ENCODE measurements at places on chromosomes 12 and 14.

DNA sequence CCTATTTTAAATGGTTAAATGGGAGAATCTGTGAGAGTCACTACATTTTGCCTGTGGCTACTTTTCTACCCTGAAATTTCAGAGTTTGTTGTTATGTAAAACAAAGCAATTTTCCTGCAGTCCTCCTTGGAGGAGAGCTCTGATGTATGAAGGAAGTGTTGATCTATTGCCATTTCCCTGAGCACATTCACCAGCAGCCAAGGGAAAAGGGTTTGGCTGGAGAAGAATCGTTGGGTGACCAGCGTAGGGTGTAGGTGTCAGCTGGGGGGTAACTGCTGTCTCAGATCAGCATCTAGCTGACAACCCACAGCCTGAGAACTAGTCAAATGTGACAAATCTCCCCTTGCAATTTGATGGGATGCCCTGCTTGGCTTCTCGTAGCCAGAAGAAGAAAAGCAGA, 230.5 kb downstream of the PDZRN4 start:
- no peak for DNase-seq

DNA sequence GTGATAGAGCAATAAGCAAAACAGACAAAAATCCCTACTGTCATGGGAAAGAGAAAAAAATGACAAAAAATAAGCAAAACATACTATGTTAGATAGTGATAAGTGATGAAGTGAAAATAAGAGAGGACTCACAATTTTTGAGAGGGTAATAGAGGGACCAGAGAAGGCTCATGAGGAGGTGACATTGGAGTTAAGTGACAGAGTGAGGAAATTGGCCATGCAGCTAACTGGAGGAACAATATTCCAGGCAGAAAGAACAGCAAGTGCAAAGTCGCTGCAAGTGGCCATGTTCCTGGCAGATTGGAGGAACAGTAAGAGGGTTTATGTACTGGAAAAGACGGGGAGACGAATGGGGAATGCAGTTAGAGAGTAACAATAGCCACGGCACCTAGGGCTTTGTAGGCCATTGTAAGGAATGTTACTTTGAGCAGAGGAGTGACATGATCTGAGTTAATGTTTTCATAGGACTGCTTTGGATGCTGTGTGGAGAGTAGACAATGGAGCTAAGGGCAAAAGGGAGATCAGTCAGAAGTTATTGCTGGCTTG, 1.4 kb upstream of the SAV1 start:
- DNase-seq = no peak

GRCh38 chr14:101478796-101479410, 82.4 kb upstream of the DIO3 start:
- peak; percentile 81 for DNase-seq

DNA sequence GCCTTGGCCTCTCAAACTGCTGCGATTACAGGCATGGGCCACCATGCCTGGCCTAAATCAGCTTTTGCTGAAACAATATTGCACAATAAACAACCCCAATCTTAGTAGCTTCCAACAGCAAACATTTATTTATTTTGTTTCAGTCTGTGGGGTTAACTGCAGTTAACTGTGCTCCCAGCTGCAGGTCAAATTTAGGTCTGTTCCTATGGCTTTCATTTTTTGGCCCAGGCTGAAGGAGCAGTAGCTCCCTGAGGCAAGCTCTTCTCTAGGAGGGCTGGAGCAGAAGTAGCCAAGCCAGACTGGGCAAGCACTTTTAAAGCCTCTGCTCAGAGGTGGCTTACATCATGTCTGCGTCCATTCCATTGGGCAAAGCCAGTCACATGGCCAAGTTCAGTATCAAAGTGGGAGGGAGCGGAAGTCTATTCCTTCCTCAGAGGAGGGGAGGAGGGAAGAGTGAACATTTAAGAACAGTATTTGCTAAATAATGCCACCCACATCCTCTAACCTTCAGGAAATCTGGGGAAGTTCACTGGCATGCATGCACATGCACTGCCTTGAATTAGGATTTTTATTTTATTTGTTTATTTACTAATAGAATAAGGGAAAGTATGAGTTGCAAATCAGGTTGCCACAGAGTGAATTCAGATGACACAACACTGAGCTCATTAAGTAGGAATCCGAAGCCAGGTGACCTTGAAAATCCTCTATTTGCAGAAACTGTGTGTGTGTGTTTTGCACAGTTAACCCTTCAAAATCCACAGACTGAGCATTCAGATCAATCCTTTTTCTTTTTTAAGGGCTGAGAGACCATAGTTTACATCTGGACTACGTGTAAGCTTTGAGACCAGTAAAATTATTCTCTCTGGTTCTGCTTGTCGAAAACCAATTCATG, 122.0 kb upstream of the SEL1L start:
- DNase-seq = no peak

GRCh38 chr12:54991991-54992375, 7.4 kb upstream of the TESPA1 start:
- DNase-seq = no peak

- no peak for DNase-seq
Observed at GRCh38 chr12:48356041-48356768, 5.5 kb upstream of the ZNF641 start.

- DNase-seq = no peak
Observed at GRCh38 chr14:105046891-105047282, 18.3 kb downstream of the GPR132 start.

- no peak for DNase-seq
Observed at GRCh38 chr12:64186789-64187188, 35.3 kb downstream of the KICS2 start.

DNA sequence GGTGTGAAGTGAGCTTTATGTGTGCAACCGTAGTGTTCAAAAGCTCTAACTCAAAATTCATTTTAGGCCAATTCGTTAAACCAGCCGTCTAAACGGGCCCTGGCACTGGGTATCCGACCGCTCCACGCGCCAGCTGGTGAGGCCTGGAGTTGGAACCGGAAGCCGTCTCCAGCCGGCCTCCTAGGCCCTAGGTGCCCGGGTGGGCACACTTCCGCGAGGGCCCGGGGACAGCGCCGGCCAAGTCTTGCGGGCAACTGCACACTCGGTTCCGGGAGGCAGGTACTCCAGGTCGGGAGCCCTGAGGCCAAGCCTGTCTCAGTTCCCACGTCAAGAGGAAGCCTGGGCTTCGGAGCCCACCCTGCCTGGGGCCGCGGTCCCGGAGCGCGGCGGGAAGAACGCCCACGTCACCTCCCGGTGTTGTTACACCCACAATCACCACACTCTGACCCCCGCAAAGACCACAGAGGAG, 16.2 kb downstream of the OTX2 start:
- no peak for DNase-seq

DNA sequence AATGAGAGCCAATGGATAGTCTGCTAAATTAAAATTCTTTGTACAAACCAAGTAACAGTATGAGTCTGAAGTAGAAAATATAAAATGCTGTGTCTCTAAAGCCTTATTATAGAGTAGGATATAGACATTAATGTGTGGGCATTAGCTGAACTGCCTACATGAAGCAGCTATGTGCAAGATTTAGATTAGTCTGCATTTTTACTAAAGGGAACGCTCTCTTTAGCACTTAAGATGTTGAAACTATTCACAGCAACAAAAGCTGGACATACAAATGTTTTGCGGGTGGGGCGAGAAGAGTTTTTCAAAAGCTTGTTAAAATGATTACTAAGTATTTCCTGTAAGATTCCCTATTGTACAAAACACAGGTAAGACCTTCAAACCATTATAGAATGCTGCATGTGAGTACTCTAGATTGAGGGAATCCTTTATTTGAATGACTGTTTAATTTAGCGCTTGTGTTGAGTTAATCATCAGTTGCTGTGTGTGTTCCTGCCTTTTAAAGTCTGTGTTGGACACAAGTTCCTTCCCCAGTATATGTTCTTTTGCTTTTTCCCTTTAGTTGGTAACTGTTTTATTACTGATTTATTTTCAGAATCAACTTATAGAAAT, 87.1 kb downstream of the RAD52 start:
- no peak for DNase-seq

GRCh38 chr14:71135496-71135895, 228.2 kb downstream of the PCNX1 start:
- DNase-seq = no peak
